ENCODE measurements at places on chromosomes 5 and 9. TPM values are rescaled to one million over a fixed set of nuclear protein-coding genes. Genes with fewer than 3 reads are reported as not detected.

OSMR gene
- polyA plus RNA-seq, result 9.2 TPM

IL31RA gene
- polyA plus RNA-seq, result 0.04 TPM

MOB3B gene
- polyA plus RNA-seq, result 16.9 TPM

SHB gene
- 22.2 TPM for polyA plus RNA-seq

DPYSL3 gene
- 11.6 TPM for polyA plus RNA-seq

MLANA gene
- polyA plus RNA-seq, result 0.58 TPM

FCN2 gene
- polyA plus RNA-seq, result not detected

EGFL7 gene
- 52.5 TPM for polyA plus RNA-seq

SPARC gene
- 9.6 TPM for polyA plus RNA-seq

SHISAL2B gene
- polyA plus RNA-seq, result 0.18 TPM

PDCD1LG2 gene
- polyA plus RNA-seq, result not detected

ACTBL2 gene
- not detected for polyA plus RNA-seq

RETREG1 gene
- 36.0 TPM for polyA plus RNA-seq

GGTA1 gene
- 4.9 TPM for polyA plus RNA-seq

OLFML2A gene
- polyA plus RNA-seq, result 0.27 TPM

PSMD5 gene
- 16.3 TPM for polyA plus RNA-seq

PCSK1 gene
- polyA plus RNA-seq, result 12.7 TPM

CCDC183 gene
- polyA plus RNA-seq, result 0.40 TPM

DMRT3 gene
- not detected for polyA plus RNA-seq

IFNA2 gene
- not detected for polyA plus RNA-seq

IL4 gene
- not detected for polyA plus RNA-seq

CYLC2 gene
- not detected for polyA plus RNA-seq

JMY gene
- polyA plus RNA-seq, result 10.3 TPM

VCAN gene
- polyA plus RNA-seq, result 0.67 TPM

INSL4 gene
- not detected for polyA plus RNA-seq

PCDHGA9 gene
- polyA plus RNA-seq, result not detected

PRDM9 gene
- polyA plus RNA-seq, result not detected

IFNE gene
- polyA plus RNA-seq, result 0.81 TPM

CFAP77 gene
- not detected for polyA plus RNA-seq

MARCHF11 gene
- polyA plus RNA-seq, result not detected

OGN gene
- not detected for polyA plus RNA-seq

NUTM2F gene
- polyA plus RNA-seq, result not detected

NR6A1 gene
- polyA plus RNA-seq, result 6.0 TPM

SH3GLB2 gene
- polyA plus RNA-seq, result 88.6 TPM

WDR38 gene
- polyA plus RNA-seq, result not detected
